ENCODE measurements at places on chromosomes 1 and 21. TPM values are rescaled to one million over a fixed set of nuclear protein-coding genes. Genes with fewer than 3 reads are reported as not detected.

The NBPF6 gene
- total RNA-seq, result not detected

GRCh38 chr1:39016604-39017171, 9.5 kb upstream of the NDUFS5 start:
- DNase-seq, result no peak
- no peaks in the 10 kb centered on the region for H3K27me3 ChIP-seq
- no peak overlapping the region for H3K4me3 ChIP-seq
- no peaks in the 10 kb centered on the region for H3K4me1 ChIP-seq

The GREM2 gene
- total RNA-seq, result 0.17 TPM

GRCh38 chr21:40610345-40610744, 236.6 kb downstream of the DSCAM start:
- no peak overlapping the region for H3K27ac ChIP-seq
- peaks cover 4% of the 10 kb centered on the region for H3K27me3 ChIP-seq

DNA sequence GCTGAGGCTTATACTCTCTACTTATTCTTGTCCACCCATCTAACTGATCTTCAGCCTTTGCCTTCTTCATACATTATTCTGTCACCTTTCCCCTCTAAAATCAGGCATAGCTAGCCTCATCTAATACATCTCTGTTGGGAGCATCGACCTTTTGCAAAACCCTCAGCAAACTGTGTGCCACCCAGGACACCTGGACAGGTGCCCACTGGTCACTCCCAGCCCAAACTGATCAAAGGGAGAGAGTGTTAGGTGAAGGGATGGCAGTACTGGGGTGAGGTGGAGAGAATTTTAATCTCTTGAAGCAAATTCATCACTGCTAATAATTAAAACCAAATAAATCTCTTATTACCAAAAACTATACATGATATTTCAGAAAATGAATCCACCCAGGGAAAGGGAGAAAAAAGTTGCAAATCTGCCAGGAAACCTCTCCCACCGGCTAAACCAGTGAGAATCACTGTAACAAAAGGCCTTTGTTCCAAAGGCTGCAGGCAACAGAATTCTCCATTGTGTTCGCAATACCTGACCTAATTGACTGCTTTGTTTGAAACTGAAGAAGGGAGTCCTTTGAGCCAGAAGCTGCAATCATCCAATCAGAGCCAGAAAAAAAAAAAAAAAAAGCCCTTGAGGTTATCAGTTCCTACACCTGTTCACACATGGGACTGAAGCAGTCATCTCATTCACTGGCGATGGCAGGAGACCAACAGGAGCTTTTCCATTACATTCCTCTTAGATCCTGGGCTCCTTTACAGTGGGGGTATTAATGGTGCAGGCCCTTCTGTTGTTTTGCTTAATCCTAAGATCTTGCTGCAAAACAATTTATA, 172.6 kb downstream of the APP start:
- H3K27me3 ChIP-seq, result no peaks in the 10 kb centered on the region
- no peak overlapping the region for H3K4me3 ChIP-seq
- H3K27ac ChIP-seq, result no peak overlapping the region
- no peak for DNase-seq

The TMCO4 gene
- total RNA-seq, result 11.9 TPM

DNA sequence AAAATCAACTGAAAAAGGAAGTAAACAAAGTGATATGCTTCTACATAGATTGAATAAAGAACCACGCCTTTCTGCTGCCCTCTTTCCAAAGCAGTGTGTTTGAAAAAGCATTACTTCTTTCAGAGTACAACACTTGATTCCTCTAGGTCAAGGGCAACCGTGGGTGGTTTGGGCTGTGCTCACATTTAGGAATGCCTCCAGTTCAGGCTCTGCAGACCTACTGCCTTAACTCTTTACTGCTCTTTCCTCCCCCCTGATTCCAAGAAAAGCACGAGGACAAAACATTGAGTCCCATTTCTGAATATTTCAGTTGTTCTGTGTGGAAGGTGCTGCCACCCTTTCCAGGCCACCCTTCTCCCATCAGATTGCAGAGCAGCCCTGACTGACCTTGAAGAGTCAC, 45.2 kb downstream of the ADAMTS1 start:
- H3K27ac ChIP-seq, result no peak overlapping the region
- no peaks in the 10 kb centered on the region for H3K4me1 ChIP-seq
- no peaks in the 10 kb centered on the region for H3K36me3 ChIP-seq
- H3K4me3 ChIP-seq, result no peak overlapping the region
- H3K27me3 ChIP-seq, result peaks cover 21% of the 10 kb centered on the region

GRCh38 chr1:161115132-161115711, 2.6 kb downstream of the PFDN2 start:
- peak; percentile 78 for DNase-seq
- H3K4me1 ChIP-seq, result peaks cover 69% of the 10 kb centered on the region
- peak overlapping the region; percentile 77 for H3K27ac ChIP-seq
- peaks cover 39% of the 10 kb centered on the region for H3K36me3 ChIP-seq
- no peaks in the 10 kb centered on the region for H3K27me3 ChIP-seq

DNA sequence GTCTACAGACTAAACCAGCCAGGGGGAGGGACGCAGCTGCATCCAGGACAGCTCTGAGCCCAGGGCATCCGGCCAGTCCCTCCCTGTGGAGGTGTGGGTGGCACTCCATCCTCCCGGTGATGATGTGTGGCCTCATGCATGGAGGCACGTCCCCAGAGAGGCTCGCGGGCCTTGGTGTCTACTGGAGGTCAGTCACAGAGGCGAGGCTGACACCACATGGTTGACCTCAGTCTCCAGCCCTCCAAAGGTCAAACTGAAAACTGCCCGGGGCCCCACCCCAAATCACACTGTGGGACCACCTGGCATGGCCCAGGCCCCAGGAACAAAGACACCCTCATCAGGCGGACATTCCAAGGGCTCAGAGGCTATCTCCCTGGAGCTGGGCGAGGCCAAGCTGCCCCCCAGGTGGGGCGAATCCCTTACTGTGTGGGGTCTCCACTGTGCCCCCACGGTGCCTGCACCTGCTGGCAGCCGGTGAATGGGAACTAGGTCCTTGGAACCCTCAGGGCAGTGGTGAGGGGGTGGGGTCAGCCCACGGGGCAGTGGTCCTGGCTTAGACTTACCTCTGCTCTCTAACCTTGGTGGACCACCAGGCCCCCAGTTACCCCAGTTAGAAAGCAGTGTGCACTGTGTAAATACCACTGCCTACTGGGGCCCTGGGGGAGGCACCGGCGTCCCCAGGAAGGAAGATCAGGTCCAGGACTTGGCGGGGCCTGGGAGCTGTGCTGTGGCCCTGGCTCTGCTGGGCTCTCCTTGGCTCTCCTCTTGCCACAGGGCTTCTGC, 49.1 kb downstream of the TRPM2 start:
- no peak overlapping the region for H3K27ac ChIP-seq
- no peak overlapping the region for H3K4me3 ChIP-seq
- H3K36me3 ChIP-seq, result peaks cover 3% of the 10 kb centered on the region
- no peak for DNase-seq

- H3K27ac ChIP-seq, result peak overlapping the region; percentile 69
- DNase-seq, result no peak
- no peak overlapping the region for H3K4me3 ChIP-seq
- H3K36me3 ChIP-seq, result no peaks in the 10 kb centered on the region
Measured at GRCh38 chr1:230169454-230170152, 102.6 kb downstream of the GALNT2 start.

DNA sequence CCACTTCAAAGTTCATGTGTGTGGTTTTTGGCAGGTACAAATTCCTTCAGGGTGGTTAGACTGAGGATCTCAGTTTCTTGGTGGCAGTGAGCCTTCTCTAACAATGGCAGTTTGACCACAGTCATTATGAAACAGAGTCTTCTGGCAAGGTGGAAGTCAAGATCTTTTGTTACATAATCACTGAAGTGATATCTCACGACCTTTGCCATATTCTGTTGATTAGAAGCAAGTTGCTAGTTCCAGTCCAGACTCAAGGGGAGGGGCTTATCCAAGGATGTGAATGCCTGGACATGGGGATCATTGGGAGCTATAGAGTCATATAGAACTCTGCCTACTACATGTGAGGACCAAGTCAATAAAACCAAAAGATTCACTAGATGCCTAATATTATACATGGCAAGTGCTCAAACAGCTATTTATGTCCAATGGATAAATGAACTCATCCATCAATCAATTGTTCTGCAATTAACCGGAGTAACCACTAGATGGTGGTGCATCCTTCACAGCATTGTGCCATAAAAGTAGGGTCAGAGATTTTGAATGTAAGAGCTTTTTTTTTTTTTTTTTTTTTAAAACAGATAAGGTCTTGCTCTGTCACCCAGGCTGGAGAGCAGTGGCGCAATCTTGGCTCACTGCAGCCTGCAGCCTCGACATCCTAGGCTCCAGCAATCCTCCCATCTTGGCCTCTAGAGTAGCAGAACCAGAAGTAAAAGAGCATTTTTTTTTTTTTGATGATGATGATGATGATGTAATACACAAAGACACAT, 131.9 kb downstream of the CRB1 start:
- H3K27ac ChIP-seq, result no peak overlapping the region
- no peaks in the 10 kb centered on the region for H3K27me3 ChIP-seq
- H3K4me1 ChIP-seq, result no peaks in the 10 kb centered on the region
- H3K36me3 ChIP-seq, result no peaks in the 10 kb centered on the region
- H3K4me3 ChIP-seq, result peak overlapping the region; percentile 32

DNA sequence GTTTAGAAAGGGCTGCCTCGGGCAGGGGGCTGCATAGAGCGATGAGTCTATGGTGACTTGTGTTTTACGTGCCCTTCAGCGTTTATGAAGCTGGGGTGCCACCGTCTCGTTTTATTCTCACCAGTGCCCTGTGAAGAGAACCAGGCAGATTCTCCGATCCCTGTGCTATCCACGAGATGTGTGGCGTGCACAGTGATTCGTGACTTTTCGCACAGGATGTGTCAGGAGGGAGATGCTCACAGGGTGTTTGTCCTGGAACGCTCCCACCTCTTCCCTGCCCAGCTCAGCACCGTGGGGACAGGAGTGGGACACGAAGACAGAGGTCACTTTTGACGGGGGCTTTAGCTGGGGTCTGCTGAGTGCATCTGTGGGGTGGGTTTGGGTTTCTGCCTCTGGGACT, 54.9 kb upstream of the AJAP1 start:
- no peak overlapping the region for H3K4me3 ChIP-seq
- H3K27ac ChIP-seq, result no peak overlapping the region
- no peaks in the 10 kb centered on the region for H3K4me1 ChIP-seq
- peaks cover 8% of the 10 kb centered on the region for H3K27me3 ChIP-seq

DNA sequence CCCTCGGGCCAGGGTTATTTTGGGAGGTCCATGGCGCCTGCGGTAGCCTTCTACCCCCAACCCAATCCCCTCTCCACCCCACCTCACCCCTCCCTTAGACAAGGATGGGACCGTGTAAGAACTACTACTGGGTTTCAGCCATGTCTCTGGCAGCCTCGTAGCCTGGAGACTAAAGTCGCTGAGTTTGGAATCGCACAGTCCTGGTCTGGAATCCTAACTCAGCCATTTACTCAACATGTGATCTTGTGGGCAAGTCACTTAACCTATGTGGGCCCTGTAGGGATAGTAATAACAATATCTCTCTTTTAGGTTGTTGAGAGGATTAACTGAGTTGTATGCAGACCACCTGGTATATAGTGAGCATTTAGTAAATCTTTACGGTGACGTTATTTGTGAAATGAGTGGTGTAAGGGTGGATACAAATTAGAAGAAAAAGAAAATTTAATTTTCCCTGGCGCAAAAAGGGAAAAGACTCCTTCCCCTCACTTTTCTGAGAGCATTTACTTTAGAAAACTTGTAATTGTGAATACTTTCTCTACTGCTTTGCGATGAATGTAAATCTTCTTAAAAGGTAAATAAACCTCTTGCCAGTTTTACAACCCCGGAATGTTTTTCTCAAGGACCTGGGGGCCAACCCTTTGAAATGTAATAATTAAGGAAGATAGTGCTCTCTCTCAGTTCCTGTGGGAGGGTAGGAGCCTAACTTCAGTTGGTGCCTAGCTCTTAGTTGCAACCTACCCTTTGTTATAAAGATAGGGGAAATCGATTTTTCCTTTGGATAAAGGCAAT, 615 bp upstream of the MRPS15 start:
- H3K36me3 ChIP-seq, result peaks cover 21% of the 10 kb centered on the region
- H3K4me1 ChIP-seq, result peaks cover 21% of the 10 kb centered on the region
- H3K27ac ChIP-seq, result peak overlapping the region; percentile 97
- peak; percentile 42 for DNase-seq
- H3K4me3 ChIP-seq, result peak overlapping the region; percentile 99

DNA sequence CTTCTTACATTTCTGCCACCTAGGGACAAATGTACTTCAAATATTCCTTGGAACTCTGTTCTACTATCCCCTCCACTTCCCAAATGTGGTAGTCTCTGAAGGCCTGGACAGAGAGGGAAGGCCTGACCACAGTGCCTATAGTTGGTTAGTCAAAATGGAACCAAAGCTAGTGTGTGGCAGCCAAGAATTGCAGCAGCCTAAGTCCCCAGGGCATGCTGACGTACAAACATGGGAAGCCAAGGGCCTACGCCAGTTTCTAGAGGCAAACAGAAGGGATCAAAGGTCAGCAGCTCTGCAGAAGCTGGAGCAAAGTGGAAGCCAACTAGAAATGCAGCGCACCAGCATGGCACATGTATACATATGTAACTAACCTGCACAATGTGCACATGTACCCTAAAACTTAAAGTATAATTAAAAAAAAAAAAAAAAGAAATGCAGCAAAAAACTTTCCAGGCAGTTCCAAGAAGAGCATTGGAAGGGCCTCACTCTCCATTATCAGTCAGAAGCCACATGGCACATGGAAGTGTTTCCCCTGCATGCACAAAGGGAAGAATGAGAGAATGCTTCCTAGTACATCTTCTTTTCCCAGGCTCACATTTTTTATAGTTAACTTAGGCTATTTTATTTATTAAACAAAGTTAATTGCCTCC, 39.4 kb upstream of the GADD45A start:
- no peaks in the 10 kb centered on the region for H3K4me1 ChIP-seq
- H3K4me3 ChIP-seq, result no peak overlapping the region
- DNase-seq, result no peak

DNA sequence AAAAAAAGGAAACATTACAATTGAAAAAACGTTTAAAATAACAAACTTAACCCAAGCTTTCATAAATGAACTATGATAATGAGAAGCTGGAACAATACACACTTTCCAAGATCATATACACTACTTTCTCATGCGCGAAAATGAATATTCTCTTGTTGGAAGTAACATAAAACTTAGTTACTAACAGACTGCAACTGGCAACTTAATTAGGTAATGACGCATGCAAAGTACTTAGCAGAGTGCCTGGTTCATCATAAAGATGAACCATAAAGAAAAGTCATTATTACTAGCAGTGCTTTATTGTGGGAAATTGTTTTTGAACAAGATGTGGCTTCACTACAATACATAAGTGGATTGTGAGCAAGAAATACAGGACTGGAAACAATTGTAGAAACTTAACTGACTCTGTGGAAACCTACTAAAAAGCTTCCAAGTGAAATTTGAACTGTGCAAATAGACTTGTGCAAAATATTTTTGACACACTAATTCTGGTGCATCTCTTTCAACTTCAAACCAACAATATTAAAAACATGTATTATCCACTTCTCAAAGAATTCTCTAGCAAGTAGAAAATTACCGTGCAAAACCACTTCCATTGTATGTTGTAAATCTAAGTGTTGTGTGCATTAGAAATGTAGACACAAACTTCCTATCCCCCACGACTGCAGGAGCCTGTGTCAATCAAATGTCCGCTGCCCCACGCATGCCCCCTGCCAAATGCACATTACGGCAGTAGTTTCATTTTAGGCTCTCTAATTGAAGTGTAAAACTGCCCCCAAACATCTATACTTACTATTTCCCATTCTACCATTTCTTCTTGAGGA, 2.0 kb downstream of the ARHGAP29 start:
- no peak overlapping the region for H3K4me3 ChIP-seq
- DNase-seq, result no peak
- no peaks in the 10 kb centered on the region for H3K36me3 ChIP-seq
- peaks cover 7% of the 10 kb centered on the region for H3K4me1 ChIP-seq

GRCh38 chr1:213934649-213935048, 53.1 kb upstream of the PROX1 start:
- H3K4me1 ChIP-seq, result no peaks in the 10 kb centered on the region
- no peak overlapping the region for H3K27ac ChIP-seq
- no peak for DNase-seq
- H3K4me3 ChIP-seq, result no peak overlapping the region

The KRTAP19-1 gene
- not detected for total RNA-seq

The GBP6 gene
- not detected for total RNA-seq

The CLIC4 gene
- total RNA-seq, result 44.3 TPM

The PODN gene
- not detected for total RNA-seq
